ENCODE measurements at places on chromosomes 7 and 10.

GRCh38 chr7:148045521-148045920 lies 545.0 kb upstream of the C7orf33 start:
- no peak for DNase-seq

GRCh38 chr7:47479821-47480575 lies 101.9 kb downstream of the TNS3 start:
- DNase-seq = no peak

- DNase-seq = peak; percentile 98
Observed at GRCh38 chr10:63114031-63114814, 18.9 kb upstream of the NRBF2 start.

DNA sequence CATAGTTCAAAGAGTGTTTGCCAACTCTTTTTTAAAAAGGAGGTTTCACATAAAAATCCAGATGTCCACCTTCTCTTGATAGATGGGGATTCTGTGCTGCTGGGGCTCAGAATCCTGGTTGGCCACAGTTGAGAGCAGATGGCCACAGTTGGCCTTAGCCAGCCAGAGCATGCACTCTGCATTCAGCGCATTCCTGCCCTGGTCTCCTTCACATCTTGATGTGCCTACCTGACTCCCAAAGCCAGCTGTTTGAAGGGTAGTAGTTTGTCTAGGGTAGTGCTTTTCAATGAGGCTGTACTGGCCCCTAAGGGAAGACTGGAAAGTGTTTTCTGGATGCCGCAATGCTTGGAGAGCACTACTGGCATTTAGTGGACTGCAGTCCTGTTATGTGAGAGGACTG lies 208.1 kb upstream of the HDAC9 start:
- DNase-seq = no peak

DNA sequence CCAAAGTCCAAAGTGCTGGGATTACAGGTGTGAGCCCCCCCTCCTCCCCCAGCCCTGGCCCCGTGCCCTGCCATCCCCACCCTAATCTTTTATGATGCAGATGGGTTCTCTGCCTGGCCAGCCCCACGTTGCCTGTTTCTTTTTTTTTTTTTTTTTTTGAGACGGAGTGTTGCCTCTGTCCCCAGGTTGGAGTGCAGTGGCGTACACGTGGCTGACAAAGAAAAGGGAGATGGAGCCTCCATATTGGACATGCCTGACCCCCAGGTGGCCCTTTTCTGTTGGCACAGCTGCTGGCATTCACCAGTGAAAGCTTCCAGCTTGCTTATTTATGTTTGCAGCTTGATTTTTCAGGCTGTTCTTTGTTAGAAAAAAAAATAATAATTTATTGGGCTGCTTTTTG lies 235.3 kb downstream of the CCDC3 start:
- DNase-seq = no peak

GRCh38 chr7:2166625-2167280 lies 66.0 kb downstream of the MAD1L1 start:
- no peak for DNase-seq

GRCh38 chr7:131327049-131327625 lies 539 bp upstream of the MKLN1 start:
- DNase-seq = peak; percentile 84

DNA sequence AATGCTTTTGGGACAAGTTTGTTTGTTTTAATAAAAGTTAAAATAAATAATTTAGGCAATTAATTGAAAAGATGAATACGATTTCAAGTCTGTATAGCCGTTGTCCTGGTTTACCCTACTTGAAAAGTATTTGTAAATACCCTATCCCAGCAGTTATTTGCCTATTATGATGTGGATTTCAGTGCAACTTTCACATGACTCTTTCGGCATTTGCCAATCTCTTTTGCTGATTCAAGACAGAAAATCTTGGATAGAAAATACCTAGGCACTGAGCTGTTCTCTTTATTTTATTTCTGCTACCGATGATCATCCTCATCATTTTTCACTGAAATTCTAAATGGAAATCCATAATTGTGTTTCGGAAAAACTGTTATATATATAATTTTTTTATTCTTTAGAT lies 125.9 kb upstream of the FZD8 start:
- DNase-seq = no peak

GRCh38 chr7:125061776-125062397 lies 132.3 kb upstream of the POT1 start:
- peak; percentile 63 for DNase-seq

GRCh38 chr7:45888185-45888992 lies at the start of gene IGFBP1:
Gene IGFBP1, plus strand, starts transcription at chr7:45888488. Its CDS starts 165 bp downstream, at chr7:45888653.
- peak; percentile 27 for DNase-seq

GRCh38 chr7:26437003-26437532 lies 145.4 kb downstream of the SNX10 start:
- no peak for DNase-seq

DNA sequence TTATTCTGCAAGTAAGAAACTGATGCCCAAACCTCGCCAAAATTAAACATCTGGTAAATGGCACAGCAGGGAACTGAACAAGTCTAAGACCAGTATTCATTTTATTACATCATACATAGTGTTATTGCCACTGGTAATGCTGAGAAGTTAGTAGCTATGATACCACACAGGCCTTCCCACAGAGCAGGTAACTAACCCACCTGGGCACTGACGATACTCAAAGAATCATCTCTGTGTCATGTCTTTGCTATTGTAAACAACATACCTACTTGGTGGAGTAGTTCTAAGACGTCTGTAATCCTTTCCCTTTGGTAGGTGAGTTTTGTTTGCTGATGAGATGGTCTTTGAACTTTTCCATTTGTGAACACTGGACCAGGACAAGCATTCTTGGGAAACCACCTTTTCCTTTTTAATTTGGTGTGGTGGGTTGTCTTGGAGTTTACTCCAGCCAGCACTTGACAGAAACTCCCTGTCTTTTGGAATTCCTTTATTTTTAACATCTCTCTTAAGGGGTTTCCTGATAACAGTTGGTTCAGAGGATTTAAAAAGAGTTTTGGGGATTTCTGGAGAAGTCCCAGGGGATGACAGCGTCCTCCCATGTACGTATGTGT lies 40.9 kb downstream of the PDSS1 start:
- DNase-seq = no peak

GRCh38 chr7:157426463-157427301 lies 89.9 kb downstream of the DNAJB6 start:
- no peak for DNase-seq

GRCh38 chr10:71075086-71075758 lies 137.1 kb upstream of the UNC5B start:
- DNase-seq = no peak

- no peak for DNase-seq
Observed at GRCh38 chr7:74615933-74616780, 41.4 kb upstream of the GTF2I start.

DNA sequence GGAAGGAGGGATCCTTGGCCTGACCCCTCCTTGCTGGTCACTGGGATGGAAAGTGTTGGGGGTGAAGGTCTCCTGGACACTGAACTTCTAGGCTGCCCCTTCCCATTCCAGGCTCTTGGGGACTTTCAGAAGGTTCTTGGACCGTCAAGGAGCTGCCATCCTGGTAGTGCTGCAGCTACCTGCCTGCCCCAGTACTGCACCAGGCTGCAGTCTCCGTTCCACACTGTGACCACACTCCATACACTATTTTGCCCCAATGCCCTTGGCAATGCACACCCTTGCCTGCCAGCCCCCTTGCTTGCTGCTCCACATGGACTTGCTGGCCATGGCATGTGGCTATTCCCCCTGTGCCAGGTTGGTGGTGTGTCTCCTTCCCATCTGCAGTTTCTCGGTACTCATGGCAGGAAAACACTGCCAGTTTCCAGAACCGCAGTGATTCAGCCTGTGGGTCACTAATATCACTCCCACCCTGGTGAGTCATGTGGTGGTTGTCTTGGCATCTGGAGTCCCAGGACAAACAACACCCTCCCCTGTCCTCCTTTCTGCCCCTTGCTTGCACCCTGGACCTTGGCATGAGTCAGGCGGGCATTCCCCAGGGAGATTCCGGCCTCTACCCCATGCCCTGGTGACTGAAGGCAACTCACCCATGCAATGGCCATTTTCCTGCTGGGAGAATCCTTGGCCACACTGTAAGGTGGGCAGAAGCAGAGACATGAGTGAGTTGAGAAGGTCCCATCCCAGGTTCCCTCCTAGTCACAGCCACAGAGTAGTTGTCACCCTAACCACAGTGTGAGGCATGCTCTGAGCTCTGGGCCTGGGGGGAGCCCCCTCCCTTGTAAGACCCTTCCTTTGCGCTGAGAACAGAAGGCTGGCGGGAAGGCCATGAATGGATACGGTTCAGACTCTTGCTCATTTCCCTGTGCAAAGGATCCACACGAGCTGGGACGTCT lies 32.8 kb downstream of the GOLGA7B start:
- DNase-seq = peak; percentile 84

DNA sequence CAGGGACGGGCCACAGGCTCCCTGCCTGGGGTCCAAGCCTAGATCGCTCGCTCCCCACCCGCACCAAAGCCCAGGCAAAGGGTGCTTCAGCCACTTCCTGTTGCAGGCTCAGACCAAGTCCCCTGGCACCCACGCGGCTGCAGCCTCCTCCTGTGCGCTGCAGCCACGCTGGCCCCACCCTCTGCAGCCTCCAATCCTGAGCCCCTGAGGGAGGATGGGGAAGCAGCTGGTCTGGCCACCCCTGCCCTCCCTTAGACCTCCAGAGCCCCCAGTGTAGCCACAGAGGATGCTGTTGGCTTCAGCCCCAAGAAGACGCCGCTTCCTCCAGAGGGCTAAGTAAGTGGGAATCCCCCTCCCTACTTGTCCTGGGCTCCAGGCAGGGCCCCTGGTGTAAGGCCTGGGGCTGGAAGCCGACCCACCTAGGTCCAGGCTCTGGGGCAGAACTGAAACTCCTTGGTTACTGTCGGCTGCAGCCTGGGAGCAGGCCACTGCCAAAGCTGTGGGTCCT lies 9.4 kb downstream of the LIMK1 start:
- DNase-seq = no peak

- DNase-seq = no peak
Observed at GRCh38 chr7:80591654-80592053, 46.8 kb upstream of the CD36 start.

GRCh38 chr10:92316610-92317009 lies 25.6 kb downstream of the MARCHF5 start:
- no peak for DNase-seq

GRCh38 chr10:13717936-13718772 lies 131.4 kb downstream of the PRPF18 start:
- peak; percentile 92 for DNase-seq

GRCh38 chr7:16033233-16033632 lies 346.8 kb upstream of the MEOX2 start:
- DNase-seq = no peak

DNA sequence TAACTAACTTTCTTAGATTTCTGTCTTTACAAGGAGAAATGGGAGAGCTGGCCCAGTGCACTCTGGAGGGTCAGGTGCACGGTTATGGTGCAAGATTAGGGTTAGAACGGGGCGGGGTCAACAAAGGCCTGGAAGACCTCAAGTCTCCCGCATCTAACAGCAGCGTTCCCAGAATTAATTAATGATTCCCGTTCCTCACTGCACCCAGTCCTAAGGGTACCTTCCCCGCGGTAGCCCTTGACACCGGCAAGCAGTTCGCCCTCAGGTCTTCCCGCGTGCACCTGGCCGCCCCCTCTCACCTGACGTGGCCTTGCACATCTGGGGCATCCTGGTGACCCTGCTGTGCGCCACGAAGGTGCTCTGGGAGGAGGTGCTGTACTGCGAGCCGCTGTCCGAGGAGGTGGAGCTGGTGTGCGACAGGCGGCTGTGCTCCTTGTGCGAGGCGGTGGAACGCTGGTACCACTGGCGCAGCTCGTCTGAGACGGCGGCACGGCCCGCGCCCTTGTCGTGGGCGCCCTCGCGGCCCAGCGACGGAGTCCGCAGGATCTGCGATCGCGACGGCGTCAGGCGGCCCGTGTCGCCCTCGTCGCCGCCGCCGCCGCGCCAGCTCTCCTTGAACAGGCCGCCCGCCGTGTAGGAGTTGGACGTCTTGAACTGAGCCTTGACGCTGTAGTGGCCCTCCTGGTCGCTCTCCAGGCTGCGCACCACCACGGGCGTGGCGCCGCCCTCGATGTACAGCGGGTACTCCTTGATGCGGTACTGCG lies 69.8 kb downstream of the PRPF18 start:
- DNase-seq = no peak

GRCh38 chr10:133016493-133017202 lies 71.1 kb upstream of the ADGRA1 start:
- DNase-seq = no peak

Data from fibroblast of pulmonary artery (primary cell).